Brain microvascular endothelial cell (primary cell): ENCODE measurements at places on chromosomes 2 and 18.

GRCh38 chr2:162974771-162975170, 136.2 kb upstream of the KCNH7 start:
- no peak for DNase-seq

GRCh38 chr2:12047761-12048160, 301.3 kb downstream of the LPIN1 start:
- DNase-seq, result no peak

- no peak for DNase-seq
Observed at GRCh38 chr2:60406192-60406591, 147.3 kb downstream of the BCL11A start.

GRCh38 chr18:74524097-74524496, 10.2 kb upstream of the CNDP1 start:
- no peak for DNase-seq

DNA sequence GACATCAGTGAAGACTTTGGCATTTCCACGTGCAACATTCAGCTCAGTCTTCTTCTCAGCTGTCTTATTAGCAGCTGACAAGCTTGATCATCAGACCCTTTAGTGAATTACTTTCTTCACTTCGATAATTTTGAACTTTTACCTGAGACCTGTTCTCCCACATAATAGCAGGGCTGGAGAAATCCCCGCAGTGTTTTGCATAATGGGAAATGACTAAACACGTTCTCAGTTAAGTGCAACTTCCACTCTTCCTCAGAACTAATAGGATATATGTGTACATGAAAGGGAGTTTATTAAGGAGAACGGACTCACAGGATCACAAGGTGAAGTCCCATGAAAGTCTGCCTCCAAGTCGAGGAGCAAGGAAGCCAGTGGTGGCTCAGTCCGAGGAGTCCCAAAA, 28.8 kb upstream of the MBP start:
- DNase-seq, result no peak

DNA sequence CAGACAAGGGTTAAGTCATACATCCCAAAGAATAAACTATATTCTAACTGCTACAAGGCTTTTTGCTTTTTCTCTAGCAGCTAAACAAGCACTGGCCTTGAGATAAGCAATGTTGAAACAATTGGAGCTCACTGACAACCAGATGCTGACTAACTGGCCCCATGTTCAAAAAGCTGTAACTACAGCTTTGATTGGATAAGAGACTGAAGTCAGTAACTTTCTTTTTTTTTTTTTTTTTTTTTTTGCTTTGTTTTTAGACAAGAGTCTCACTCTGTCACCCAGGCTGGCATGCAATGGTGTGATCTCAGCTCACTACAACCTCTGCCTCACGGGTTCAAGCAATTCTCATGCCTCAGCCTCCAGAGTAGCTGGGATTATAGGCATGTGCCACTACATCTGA, 45.4 kb upstream of the TMEM163 start:
- DNase-seq, result no peak

DNA sequence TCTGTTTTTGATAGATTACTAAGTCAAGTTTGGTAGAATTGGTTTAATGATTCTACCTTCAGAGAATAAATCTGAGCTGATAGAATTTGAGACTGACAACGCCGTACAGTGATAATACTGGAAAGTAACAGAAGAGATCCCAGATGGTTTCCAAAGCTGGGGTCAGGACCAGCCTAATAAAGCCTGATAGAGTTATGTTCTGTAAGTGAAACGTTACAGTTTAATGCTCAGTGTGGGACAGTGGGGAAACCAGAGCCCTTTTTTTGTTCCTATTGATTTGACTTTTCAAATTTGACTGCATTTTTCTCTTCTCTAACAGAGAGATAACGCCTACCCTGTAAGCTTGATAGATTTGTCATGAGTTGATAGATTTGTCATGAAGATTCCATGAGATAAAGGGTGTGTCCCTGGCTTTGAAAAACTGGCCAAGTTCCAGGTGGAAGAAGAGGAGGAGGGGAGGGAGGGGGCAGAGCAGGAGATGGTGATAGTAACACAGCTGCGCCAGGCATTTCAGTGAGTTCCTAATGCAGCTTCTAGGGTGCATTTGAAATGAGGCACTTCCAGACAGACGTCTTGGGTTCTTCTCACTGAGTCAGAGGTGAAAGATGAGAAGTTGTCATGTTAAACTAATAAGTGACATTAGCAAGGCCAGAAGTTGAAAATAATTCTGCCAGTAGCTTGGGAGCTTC, 65.1 kb downstream of the CERS6 start:
- DNase-seq, result peak; percentile 53

GRCh38 chr2:193824474-193824873, 1629.7 kb upstream of the TMEFF2 start:
- DNase-seq, result peak; percentile 40

- no peak for DNase-seq
Observed at GRCh38 chr2:144533221-144533620, 13.3 kb upstream of the ZEB2 start.

GRCh38 chr2:203918264-203918663, 18.3 kb upstream of the ICOS start:
- no peak for DNase-seq

DNA sequence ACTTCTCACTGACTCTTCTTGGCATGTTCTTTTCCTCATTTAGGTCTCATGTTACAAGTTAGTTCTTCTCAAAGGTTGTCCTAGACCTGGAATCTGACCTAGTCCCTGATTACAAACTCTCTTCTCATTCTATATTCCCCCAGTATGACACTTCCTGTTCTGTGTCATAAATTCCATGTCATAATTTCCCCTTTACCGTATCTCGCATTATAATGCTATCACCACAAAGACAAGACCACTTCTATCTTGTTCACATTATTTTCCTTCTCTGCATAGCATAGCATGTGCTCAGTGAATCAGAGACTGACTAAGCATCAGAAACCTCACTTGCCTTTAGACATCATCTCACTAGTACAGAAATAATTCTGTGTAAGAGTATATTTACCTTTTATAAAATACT, 63.6 kb upstream of the CAVIN2 start:
- DNase-seq, result peak; percentile 83

GRCh38 chr18:4765401-4765800, 310.3 kb upstream of the DLGAP1 start:
- DNase-seq, result no peak

DNA sequence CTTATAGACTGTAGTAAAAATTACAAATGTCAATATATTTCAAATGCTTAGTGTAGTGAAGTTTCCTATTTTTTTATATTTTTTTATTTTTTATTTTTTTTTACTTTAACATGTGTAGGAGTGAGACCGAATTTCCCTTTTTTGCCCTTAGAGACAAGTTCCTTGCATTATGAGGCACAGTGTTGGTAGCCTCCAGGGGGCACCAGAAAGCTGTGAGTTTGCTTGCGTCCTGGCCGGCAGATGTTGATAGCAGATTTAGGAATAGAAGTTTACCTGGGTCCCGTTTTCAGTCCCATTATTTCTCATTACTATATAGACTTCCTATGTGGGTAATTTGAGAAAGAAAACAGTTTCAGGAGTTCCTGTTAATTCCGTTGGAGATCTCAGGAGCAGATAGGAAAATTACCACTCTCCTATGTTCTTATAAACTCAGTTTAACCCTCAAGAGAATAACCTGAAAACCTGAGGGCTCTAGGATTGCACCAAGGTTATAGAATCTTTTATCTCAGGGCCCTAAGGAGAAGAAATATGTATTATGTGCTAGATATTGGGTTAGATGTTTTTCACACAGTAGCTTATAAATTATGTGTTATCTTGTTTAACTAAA, 157.5 kb upstream of the SESTD1 start:
- DNase-seq, result peak; percentile 71

- DNase-seq, result peak; percentile 44
Observed at GRCh38 chr2:190277234-190278112, 42.2 kb downstream of the HIBCH start.

DNA sequence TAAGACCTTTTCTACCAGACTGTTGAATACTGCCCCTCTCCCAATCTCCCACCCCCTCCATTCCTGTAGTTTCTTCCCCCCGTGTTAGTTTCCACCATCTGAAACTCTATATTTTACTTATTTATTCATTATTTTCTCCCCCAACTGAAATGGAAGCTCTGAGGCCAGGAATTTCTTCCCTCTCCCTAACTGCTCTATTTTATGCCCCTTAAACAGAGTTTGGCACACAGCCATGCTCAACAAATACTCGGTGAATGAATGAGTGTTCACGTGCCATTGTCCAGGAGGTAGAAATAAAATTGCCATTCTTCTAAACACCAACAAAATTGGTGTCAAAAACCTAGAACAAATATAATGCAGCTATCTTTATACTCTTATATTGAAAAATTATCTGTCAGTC, 5.6 kb downstream of the ITGB1BP1 start:
- DNase-seq, result no peak

DNA sequence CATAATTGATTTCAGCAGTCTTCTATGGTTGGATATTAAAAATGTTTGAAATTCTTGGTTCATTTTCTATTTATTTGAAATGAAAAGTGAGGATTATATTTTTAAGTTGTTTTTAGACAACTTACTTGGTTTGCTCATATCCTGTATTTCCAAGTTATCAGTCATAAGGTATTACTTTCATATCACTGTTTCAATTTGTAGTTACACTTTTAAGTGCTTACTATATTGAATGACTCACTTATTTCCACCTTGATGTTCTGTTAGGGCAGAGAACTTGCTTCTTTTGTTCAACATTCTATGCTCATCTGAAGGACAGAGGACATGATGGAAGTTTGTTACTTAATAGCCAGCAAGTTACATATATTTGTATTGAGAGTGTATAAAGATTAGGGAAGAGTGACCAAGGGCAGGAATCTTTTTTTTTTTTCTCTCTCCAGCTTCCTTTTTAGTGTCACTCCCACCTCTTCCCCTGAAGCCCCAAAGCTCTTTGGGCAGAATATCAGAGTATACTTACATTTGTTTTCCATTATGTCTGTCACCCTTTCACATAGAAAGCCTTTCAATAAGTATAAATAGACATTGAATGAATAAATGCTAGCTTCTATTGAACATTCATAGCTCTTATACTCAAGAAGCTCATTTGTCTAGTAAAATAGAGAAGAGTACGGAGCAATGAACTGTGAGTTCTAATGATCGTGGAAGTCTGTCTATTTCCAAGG, 28.1 kb downstream of the PIK3C3 start:
- no peak for DNase-seq

- DNase-seq, result no peak
Observed at GRCh38 chr2:30287857-30288513, 56.7 kb downstream of the LBH start.

DNA sequence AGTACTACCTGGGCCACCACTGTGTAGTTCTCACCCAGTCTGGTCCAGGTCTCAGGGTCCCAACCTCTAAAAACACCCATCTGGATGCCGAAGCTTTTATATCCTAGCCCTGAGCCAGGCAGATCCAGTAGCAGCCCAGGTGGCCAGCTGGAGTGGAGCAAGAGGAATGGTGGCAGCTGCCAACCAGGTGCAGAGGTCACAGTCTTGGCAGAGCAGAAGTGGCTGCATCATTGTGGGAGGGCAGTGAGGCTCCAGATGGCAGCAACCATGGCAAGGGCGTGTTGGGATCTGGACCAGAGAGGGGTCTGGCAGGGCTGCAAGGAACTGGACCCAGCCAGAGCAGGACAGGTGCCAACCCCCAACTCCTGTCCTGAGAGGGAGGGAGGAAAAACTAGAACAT, 72.2 kb upstream of the AGAP1 start:
- DNase-seq, result no peak

GRCh38 chr18:75066936-75067335, 142.0 kb downstream of the PTGR3 start:
- no peak for DNase-seq

DNA sequence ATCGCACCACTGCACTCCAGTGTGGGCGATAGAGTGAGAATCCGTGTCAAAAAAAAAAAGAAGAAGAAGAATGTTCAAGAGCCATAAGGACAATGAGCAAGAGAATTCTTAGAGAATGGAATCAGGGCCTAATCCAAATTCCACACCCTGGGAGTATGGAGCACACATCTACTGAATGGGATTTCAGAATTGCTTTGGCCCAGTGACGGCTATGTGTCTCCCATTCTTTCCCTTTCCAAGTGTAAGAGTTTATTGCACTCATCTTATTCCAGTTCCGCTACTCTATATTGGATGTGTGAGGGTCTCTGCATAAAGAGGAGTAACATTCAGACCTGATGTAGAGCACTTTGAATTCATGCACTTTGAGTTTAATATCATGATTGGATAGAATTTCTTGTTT, 5.9 kb upstream of the RBM43 start:
- no peak for DNase-seq

- peak; percentile 18 for DNase-seq
Observed at GRCh38 chr2:25977768-25978167, 4.5 kb downstream of the KIF3C start.

GRCh38 chr2:172092716-172093415, 7.6 kb downstream of the DLX1 start:
- no peak for DNase-seq

DNA sequence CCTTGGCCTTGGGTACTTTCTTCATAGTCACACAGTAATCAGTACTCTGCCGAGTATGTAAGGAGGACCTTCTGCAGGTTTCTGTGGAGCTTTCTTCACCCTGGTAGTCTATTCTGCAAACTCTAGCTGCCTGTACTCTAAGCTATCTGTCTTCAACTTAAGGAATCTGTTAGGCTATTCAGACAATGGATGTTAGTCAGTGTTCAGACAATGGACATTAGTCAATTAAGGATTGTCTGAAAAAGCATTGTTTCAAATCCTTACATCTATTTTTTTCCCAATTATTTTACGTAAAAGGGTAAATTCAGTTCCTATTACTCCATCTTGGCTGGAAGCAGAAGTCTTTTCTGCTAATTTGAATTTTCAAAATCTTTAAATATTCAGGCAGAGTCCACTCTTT, 75.7 kb downstream of the WDR7 start:
- DNase-seq, result no peak

DNA sequence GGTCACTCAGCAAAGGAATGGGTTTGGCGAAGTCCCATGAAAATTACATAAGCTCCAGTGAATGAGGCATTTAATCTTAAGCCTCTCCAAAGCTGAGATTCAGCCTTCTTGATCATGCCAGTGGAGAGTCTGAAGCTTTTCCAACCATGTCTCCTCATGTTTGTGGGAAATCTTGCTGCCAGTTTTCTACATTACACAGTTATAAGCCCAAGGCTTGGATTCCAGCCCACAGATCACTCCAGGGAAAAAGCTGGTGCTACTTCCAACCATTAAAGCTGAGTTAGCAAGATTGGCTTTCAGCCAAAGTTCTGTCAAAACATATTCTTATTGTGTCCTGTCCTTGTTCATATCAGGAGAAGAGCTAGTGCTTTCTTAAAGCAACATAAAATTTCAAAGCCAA, 293.8 kb downstream of the LRRTM4 start:
- no peak for DNase-seq

GRCh38 chr2:27039426-27039825, 6.7 kb downstream of the TMEM214 start:
- DNase-seq, result no peak

- DNase-seq, result no peak
Observed at GRCh38 chr2:59857109-59857508, 696.3 kb downstream of the BCL11A start.

- no peak for DNase-seq
Observed at GRCh38 chr2:196252408-196253115, 81.2 kb upstream of the STK17B start.
